ENCODE measurements at places on chromosomes 4 and X.

DNA sequence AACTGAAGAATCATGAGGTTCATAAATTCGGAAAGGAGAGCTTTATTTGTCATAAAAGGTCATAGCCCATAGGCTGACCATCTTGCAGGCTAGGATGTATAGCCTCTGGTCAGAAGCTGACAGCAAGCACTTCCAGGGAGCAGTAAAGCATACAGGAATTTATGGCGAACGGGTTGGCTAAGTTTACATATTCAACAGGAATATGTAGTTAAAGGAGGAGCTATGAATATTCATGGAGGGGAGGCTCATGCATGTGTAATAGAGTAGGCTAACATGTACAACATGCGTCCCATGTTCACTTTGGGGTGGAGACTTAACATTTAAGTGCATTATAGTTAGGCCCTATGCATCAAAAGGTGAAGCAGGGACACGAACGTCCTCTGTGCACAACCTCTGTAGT is 1425.7 kb upstream of the TENM3 start:
- no peak for DNase-seq

DNA sequence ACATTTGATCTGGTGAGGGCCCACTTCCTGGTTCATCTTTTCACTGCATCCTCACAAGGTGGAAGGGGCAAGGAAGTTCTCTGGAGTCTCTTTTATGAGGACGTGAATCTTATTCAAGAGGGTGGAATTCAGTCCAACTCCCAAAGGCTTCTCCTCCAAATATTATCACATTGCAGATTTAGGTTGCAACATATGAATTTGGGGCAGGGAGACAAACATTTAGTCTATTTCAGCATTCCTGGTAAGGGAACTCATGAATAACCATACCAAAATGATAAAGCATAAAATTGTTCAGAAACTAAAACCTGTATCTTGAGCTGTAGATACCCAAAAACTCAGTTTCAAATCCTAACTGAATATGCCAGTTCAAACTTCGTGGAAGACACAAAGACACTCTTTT is 246.8 kb downstream of the QDPR start:
- no peak for DNase-seq

- DNase-seq, result no peak
These were observed 56.4 kb upstream of the SPANXN1 start for GRCh38 chrX:145190801-145191389.

DNA sequence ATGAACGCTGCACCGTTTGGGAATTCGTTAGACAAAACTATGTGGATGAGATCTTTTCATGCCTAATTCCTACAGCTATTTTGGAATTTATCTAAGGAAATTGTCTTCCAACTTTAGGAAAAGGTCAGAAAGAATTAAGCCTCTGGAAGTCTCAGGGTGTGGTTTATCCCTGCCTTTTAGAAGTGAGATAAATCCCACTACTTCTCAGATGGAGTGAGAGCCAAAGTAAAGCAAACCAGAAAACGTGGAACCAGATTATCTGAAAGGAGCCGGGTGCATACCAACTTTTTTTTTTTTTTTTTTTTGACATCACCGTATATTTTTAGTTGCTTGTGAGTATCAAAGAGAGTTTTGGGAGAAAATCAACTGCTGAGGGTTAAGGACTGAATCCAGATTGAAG is 79.6 kb downstream of the VCX2 start:
- no peak for DNase-seq

DNA sequence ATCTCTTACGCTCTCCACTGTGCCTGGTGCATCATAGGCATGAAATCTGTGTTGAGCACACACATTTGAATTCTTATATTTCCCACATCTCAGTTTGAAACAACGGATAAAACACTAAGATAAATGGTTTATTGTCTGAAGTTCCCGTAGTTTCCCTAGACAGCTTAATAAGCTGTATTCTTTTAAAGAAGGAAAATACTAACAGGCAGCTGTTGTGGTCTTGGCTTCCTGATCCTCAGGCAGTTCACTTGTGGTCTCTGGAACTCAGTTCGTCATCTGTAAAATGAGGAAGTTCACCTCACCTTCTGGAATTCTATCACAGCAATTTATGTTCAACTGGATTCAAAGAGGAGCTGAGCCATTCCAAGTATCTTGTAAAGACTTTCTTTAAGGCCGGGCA is 1805.6 kb upstream of the TENM3 start:
- DNase-seq, result no peak

DNA sequence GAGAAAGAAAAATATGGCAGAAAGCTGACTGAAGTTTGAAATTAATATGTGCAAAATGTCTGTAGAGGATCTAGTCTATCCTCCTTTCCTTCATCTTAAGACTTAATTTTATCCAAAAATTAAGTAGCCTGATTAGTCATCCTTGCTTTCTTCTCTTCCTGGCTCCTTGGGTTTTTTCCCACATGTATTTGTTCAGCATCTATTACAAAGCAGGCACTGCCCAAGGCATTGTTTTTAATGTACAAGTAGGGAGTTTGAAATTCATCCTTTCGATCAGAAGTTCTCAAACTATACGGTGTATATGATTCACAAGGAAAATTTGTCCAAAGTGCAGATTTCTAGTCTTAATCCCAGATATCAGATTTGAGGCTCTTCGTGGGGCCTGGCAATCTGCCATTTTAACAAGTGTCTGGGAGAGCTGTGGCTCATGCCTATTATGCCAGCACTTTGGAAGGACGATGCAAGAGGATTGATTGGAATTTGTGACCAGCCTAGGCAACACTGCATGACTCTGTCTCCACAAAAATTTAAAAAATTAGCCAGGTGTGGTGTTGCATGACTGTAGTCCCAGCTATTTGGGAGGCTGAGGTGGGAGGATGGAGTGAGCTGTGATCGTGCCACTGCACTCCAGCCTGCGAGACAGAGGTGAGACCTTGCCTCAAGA is 19.4 kb upstream of the YTHDC1 start:
- no peak for DNase-seq

DNA sequence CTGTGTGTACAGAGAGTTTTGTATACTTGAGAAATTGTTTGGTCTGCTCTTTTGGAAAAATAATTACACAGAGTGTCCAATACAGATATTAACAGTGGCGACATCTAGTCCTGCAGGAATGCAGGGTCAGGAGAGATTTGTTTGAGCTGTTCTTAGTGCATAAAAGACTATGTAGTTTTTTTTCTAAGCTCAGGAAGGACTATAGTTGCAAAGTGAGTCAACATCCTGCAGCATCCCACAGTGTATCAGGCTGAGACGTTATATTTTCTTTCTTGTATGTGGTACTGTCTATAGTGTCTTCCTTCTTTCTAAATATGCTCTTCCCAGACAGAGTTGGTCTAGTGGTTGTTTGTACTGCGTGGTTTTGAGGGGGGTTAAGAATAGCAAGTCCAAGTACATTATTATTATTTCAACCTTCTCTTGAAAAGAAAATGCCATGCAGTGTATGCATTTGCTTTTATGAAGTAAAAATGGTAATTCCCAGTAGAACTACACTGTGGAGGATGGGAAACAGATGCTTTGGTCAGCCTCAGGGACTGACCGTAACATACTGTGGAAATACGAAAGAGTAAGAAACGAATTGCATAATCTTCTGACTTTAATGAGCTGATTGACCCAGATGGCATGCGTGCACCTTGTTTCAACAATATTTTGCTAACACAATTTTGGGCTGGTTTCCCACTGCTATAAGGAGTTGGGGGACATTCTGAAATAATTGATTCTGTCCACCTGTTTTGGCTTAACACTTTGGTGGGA is 67.4 kb downstream of the DMP1 start:
- DNase-seq, result no peak

GRCh38 chr4:107939307-107939706 is 8.0 kb downstream of the CYP2U1 start:
- no peak for DNase-seq

GRCh38 chr4:138599965-138600364 is 357.8 kb upstream of the SLC7A11 start:
- DNase-seq, result no peak

- no peak for DNase-seq
These were observed 30.8 kb downstream of the ASB5 start for GRCh38 chr4:176238157-176238610.

DNA sequence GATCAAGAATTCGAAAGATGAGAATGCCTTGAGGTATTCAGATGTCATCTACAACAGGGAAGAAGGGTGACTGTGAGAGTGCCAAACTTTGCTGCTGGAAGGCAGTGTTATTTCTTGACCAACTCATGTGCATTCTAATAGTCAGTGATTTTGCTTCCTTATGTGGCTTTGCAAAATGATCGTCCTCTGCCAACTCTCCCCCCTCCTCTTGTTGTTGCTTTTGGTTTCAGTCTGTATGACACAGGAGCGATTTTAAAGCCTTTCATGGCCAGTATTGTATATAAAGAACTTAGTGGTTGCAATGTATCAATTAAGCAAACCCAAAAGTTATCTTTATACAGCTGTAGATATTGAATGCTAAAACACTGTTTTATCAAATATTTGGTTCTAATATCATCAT is 379.1 kb downstream of the IL1RAPL1 start:
- DNase-seq, result no peak

GRCh38 chrX:103734125-103734760 is 23.5 kb downstream of the TMEM31 start:
- DNase-seq, result no peak

DNA sequence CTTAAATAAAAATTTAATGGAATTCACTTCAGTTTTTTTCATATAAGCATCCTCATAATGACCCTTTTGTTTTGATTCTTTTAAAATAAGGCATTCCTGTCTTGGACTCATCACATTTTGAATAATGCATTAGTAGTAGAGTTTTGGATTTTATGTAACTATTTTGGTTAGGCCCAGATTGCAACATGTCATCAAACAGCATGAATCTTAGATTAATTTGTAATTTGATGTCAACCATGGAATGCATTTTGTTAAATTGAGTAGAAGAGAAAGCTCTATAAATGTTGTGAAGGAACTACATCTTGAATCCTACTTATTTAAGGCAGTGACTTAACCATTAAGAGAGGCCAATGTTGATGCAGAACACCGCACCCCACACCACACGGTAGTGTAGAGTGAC is 3.1 kb downstream of the DIAPH2 start:
- DNase-seq, result no peak

DNA sequence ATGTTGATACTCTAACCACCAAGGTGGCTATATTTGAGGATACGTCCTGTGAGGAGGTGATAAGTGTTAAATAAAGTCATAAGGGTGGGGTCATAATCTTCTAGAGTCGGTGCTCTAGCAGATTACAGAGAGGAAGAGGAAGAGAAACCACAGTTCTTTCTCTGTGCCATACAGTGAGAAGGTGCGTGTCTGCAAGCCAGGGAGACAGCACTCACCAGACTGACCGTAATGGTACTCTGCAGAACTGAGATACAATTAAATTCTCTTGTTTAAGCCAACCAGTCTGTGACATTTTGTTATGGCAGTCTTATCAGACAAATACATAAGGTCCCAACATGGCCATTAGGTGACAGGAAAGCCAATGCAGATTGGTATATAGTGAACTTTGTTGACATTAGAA is 480.9 kb upstream of the IGFBP7 start:
- no peak for DNase-seq

- DNase-seq, result no peak
These were observed 71.1 kb downstream of the NYX start for GRCh38 chrX:41518127-41518840.

DNA sequence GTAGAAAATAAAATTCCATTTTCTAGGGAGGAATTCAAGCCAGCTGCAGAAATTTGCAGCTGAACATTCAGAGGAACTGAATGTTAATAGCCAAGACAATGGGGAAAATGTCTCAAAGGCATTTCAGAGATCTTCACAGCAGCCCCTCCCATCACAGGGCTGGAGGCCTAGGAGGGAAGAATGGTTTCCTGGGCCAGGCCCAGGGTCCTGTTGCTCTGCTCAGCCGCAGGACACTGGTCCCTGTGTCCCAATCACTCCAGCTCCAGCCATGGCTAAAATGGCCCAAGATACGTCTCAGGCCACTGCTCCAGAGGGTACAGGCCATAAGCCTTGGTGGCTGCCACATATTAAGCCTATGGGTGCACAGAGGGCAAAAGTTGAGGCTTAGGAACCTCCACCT is 20.4 kb downstream of the FAM13A start:
- no peak for DNase-seq

GRCh38 chr4:25120146-25120940 is 39.9 kb downstream of the SEPSECS start:
- no peak for DNase-seq

DNA sequence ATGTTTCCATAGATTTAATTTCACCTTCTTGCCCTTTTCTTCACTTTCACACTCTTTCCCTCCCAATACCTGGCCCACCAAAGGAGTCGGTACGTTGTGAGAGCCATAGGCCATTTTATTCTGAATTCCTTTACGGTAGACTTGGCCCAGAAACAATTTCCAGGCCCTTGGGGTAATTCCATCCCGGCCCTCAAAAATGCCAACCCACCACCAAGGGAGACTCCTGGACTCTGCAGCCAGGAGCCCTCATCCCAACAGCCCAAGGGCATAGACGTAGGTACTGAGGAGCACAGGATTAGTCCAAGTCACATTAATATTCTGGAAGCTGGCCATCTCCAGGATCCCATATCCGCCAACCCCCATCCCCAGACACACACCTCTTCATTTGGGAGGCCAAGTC is 102.9 kb downstream of the LIMCH1 start:
- DNase-seq, result no peak

GRCh38 chr4:7701866-7702649 is 237.6 kb downstream of the AFAP1 start:
- DNase-seq, result no peak

Measured in sigmoid colon (tissue), 7 donors.